ENCODE measurements at places on chromosomes 6 and 20.
A peak's percentile ranks its signal among the peaks of the same experiment; 100 is the strongest.

DNA sequence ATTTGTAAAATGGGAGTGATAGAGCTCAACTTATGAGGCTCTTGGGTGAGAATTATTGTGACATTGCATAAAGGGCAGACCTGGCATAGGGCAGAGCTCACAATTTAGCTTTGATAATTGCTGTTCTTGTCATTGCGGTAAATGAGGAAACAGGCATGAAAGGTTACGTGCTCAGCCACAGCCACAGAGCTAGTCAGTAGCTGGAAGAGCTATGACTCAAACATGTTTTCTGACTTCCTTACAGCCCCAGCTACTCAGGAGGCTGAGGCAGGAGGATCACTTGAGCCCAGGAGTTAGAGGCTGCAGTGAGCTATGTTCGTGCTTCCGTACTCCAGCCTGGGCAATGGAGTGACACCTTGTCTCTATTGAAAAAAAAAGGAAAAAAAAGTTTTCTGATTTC, 3.5 kb upstream of the GHRH start:
- peak; percentile 7 for DNase-seq

- DNase-seq: no peak
These were observed 123.3 kb downstream of the PXDC1 start for GRCh38 chr6:3627956-3628835.

DNA sequence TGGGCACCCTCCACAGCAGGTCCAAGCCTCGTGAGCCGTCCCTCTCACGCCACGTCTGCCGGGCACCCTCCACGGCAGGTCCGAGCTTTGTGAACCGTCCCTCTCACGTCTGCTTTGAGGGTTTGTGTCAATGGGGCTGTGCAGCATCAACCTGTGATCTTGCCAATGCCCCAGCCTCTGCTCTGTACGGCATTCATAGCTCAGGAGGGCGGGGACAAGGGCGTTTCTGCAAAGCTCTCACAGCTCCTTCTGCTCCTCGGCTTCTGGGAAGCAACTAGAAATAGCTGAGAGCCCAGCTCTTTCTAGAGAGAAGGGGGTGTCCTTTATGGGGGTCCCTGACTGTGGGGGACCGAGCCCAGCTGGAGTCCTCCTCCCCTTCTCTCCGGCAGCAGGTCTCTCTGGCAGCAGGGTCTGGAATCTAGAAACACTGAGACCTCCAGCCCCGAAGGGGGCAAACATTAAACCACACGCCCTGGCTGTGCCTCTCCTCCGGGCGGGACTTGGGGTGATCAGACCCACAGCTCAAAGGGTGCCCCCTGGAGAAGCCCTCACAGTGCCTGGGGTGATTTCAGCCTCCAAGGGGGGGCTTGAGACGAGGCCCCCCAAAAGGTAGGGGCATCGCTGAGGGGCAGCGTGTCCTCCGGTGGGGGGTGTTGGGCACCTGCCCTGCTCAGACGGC, 41.2 kb upstream of the CHRNA4 start:
- DNase-seq: no peak

DNA sequence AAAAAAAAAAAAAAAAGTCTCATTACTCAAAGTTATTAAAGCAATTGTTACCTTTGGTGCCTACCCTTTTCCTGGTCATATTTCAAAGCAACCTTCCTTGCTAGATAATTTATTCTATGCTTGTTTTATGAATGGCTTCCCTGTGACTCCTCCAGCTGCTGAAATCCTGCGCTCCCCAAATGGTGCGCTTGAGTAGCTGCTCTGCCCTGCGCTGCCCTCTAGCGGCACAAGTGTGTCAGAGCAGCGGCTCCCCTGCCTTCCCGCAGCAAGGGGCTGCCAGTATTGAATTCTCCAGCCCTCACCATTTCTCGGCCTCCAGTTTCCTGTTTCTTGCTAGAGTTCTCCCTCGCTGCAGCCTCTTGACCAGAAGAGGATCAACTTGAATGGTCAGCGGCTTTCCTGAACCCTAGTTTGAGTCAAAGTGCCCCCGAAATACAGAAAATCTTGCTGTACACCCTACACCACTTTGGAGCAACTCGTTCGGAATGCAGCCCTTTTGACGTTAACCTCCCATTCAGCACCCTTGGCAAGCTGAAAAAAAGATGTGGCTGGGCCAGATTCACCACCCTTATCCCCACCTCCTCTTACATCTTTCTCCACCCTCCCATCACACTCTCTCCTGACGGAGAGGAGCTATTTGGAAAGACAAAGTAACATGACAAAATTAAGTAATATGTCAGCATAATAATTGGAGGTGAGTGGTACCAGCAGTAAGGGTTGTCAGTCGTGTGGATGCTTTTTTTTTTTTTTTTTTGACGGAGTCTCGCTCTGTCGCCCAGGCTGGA, 60.4 kb upstream of the KLHL31 start:
- peak; percentile 82 for DNase-seq

GRCh38 chr6:36985417-36985807, 584 bp downstream of the MTCH1 start:
- DNase-seq: no peak

- DNase-seq: no peak
These were observed 111.0 kb upstream of the TFAP2D start for GRCh38 chr6:50602292-50602691.

DNA sequence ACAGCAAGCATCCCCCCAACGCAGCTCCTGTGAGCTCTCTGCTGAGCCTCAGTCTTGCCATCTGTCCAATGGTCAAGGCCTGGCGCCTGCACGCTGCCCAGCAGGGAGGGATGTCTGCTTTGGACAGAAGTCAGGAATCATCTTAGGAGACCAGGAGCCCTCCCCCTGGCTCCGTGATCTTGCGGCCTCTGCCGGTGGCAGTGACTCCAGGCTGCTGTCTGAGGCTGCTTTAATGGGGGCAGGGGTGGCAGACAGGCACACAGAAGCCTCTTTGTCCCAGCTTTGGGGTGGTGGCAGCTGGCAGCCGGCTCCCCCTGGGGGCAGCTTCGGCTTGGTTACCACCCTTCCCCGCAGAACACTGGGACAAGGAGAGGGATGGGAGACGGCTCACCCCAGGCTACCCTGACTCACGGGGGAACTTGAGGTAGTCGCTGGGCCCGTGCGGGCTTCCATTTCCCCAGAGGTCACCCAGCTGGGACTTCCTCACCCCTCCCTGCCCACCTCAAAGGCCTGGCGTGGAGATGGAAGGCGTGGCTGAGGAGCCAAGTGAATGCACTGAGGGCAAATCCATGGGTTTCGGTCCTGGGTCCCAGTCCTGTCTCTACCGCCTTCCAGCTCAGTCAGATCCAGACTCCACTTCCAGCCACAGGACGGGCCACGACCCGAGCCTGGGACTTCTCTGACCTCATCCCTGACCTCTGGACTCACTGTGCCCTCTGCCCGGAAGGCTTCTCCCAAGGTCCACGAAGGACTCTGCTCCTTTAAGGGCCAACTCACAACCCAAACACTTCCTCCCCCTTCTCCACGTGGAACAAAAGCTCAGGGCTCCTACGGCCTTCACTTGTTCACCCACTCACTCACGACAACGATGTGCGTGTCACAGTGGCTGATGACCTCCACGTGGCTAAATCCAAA, 14.8 kb downstream of the PEDS1 start:
- DNase-seq: no peak

DNA sequence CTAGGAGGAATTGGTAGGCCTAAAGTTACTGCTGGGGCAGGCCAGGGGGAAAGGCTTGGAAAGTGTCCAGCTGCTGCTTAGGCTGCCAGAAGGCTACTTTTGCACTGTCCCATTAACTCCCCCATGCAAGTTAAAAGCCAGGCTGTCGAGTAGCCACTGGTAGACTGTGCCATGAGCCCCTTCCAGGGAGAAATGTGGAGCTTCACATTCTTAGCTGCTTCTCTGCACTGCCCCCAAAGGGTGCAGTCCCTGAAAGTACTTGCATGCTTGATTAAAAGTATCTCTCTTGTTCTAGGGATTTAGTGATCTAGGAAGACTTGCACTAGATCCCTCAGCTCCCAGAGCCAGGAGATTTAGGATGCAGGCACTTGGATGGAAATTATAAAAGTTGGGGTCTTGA, 57.3 kb downstream of the CDC5L start:
- DNase-seq: no peak

DNA sequence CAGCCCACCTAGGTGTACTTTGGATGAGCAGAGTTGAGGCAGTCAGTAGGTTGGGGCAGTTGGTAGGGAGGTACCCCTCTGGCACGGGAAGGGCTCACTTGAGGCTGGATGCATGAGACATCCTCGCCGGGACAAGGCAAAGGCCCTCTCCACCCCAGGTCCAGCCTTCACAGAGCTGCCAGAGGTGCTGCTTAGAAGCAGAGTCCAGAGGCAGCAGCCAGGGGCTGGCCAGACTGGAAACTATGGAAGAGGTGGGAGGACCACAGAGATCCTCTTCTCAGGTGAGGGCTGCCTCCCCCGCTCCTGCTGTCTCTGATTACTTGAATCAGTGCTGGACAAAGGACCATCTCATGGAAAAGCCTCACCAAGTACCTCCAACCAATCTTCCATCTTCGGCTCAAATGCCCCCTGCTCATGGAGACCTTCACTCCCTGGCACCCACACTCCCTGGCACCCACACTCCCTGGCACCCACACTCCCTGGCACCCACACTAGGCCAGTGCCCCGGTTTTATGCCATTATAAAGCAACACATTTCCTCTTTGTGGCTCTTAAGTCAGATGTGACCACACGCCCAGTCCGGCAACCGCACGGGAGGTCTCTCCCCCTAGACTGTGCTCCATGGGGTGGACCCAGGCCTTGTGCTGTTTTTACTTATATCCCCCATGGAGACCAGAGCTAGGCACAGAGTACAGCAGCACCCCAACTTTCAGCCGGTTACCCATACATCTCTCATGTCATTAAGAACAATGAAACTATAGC, 100.1 kb downstream of the YTHDF1 start:
- DNase-seq: no peak

- DNase-seq: no peak
These were observed 77.0 kb downstream of the FOXA2 start for GRCh38 chr20:22507240-22507961.

DNA sequence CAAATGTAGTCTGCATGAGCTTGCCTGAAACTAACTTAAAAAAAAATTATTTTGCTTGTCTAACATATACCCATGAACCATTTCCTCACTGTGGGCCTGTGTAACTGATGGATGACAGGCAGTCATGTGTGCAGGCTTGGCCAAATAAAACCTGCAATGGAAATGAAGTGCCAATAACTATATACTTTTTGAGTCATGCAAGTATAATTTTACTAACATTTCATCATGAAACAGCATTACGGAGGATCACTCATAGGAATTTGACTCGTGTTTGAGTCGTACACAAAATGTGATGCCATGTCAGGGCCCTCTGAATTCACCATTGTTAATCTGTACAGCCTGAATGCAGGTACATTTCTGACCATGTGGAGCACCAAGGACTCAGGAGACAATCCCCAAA, 46.6 kb downstream of the HDDC2 start:
- DNase-seq: no peak

All from activated CD4-positive, alpha-beta T cell treated with anti-CD3 and anti-CD28 coated beads, Interleukin-2, amount 50 U/mL, for 48 hours (primary cell).